ENCODE measurements at places on chromosomes 16 and 17. TPM values are rescaled to one million over a fixed set of nuclear protein-coding genes. Genes with fewer than 3 reads are reported as not detected.

The PRKCB gene
- total RNA-seq = 1.2 TPM

The TP53TG3F gene
- total RNA-seq = not detected

The MAFG gene
- 28.7 TPM for total RNA-seq

The DUSP3 gene
- 70.5 TPM for total RNA-seq

The HOXB4 gene
- 20.4 TPM for total RNA-seq

The KCNJ12 gene
- total RNA-seq = 13.2 TPM

The FNDC8 gene
- total RNA-seq = not detected

The GNGT2 gene
- not detected for total RNA-seq

The SLC38A8 gene
- not detected for total RNA-seq

Measured in ascending aorta (tissue), 2 donors.